Endothelial cell of umbilical vein (primary cell): ENCODE measurements at places on chromosomes 1 and 21.

- no peak for DNase-seq
Measured at GRCh38 chr1:88060750-88061491, 623.2 kb upstream of the PKN2 start.

DNA sequence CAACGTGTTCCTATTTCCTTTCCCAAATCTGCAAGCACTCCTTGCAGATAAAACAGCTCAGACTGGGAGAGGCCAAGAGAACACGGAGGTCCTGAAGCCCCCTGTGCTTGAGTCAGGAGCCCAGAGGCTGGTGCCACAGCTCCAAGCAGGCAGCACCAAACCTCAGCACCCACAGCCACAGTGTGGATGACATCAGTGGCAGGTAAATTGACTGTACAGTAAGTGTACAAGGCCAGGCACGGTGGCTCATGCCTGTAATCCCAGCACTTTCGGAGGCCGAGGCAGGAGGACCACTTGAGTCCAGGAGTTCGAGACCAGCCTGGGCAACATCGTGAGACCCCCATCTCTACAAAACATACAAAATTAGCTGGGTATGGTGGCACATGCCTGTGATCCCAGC is 1.9 kb upstream of the COL6A1 start:
- DNase-seq, result no peak

GRCh38 chr1:226618380-226618779 is 69.8 kb downstream of the STUM start:
- DNase-seq, result no peak

DNA sequence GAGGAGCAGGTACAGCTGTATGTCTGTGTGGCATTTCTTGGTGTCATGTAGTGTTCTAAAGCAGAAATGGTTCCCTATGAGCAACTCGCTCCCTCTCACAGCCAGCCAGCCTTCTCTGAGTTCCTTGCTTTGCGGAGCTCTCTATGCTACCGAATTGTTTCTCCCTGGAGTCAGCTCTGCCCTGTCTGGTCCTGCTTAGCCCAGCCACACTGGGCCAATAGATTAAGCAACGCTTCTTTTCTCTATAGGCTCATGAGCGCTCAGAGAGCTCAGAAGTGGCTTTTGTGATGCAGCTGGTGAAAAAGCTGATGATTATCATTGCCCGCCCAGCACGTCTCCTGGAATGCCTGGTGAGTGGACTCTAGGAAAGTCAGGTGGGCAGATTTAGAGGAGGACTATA is 113.1 kb downstream of the PIK3R3 start:
- DNase-seq, result no peak

DNA sequence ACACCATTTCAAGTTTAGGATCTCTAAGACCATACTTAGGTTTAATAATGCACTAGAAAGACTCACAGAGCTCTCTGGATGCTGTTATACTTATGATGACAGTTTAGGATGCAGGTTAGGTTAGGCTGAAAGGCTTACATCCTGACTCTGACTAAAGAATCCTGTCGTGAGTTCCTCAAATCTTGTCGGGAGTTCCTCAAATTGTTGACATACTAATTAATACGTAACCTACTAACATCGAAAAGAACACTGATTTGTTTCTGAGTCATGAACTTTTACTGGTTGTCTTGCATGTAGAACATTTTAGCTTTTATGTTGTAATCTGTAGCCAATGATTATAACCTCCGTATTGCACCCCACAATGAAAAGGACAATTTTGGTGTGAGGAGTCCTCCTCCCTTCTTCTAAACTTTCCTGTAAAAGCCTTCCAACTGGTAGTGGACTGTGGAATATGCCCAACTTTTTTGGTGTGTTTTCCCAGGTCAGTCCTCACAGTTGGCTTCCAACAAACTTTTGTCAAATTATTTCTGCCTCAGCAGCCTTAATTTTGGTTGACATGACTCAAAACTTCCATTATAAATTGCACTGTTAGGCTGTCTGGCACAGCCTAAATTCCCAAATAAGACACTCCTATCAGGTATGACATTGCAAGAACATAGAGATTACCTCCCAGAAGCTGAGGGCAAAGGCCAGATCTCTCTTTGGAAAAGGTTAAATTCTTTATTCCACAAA is 107.9 kb upstream of the PALMD start:
- no peak for DNase-seq

DNA sequence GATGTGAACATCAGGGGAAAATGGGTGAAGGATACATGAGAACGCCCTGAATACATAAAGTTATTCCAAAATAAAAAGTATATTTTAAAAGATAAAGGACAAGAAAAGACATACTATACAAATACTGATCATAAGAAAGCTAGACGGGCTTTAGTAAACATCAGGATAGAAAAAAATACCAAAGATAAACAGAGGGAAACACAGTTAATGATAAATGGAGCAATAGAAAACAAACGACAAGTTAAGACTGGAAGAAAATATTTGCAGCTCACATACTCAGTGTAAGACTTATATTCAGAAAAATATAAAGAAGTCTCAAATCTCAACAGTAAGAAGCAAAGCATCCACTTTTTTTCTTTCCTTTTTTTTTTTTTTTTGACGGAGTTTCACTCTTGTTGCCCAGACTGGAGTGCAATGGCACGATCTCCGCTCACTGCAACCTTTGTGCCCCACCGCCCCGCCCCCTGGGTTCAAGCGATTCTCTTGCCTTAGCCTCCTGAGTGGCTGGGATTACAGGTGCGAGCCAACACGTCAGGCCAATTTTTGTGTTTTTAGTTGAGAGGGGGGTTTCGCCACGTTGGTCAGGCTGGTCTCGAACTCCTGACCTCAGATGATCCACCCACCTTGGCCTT is 94.8 kb downstream of the OMA1 start:
- DNase-seq, result no peak

GRCh38 chr1:55224729-55225128 is 9.6 kb upstream of the USP24 start:
- no peak for DNase-seq

DNA sequence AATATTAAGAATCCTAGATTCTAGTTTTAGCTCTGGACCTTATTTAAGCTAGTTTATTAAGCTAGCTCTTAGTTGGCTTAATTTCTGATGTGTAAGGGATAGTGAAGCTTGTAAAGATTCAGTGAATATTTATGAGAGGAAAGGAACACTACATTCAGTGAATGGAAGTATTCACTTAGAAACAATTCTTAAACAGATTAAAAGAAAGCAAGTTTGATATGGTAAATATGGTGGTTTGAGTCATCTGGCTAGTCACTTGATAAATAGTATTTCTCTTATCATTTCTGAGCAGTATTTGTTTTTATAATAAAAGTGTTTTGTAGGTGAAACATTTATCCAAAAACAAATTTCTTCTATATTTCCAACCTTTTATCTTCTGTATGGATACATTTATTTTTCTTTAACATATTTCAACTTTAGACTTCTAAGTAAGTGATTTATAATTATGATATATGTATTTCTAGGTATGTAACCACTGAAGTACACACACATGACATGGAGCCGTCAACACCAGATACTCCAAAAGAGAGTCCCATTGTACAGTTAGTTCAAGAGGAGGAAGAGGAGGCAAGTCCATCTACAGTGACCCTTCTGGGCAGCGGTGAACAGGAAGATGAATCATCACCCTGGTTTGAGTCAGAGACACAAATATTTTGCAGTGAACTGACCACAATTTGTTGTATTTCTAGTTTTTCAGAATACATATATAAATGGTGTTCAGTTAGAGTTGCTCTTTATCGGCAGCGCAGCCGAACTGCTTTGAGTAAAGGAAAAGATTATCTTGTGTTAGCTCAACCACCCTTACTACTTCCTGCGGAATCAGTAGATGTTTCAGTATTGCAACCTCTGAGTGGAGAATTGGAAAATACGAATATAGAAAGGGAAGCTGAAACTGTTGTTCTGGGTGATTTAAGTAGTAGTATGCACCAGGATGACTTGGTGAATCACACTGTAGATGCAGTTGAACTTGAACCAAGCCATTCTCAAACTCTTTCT is 55.6 kb downstream of the SUCO start:
- DNase-seq, result peak; percentile 90

- no peak for DNase-seq
Measured at GRCh38 chr1:201215531-201216357, 25.1 kb downstream of the IGFN1 start.

GRCh38 chr1:59122527-59122926 is 174.4 kb upstream of the FGGY start:
- no peak for DNase-seq

DNA sequence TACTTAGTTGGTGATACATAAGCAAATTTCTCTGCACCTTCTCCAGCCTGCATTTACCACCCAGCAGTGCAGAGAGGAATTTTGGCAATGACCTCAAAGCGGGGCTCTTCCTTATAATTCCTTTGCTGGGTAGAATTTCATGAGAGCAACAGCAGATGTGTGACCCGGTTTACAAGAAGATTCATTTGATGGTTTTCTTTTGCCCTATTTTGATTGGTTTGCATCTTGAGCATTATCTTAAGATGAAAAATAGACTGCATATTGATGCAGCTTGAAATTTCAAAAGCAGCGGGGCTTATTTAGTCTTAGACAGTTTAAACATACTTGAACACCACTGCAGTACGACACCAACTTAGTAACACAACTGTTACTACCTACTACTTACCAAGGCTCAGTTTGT is 378.9 kb downstream of the TTLL7 start:
- DNase-seq, result no peak
